ENCODE measurements at places on chromosomes 7 and 10. TPM values are rescaled to one million over a fixed set of nuclear protein-coding genes. Genes with fewer than 3 reads are reported as not detected.

DNA sequence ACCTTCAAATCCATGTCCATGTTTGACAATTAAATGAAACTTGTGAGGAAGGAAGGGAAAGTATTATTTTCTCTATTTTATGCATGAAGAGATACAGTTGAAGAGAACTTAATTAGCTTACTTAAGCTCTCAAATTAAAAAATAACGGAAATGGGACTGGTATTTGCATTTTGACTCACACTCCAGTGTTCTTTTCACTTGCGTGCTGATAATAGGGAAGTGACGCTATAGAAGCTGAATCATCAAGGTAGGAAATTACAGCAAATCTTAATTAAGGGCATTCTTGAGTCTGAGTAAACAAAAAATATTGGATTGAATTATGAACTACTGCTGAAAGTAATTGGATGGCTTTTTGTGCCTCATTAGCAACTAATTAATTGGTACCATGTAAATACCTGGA lies 44.0 kb upstream of the NPVF start:
- H3K27ac ChIP-seq: no peak overlapping the region
- no peak overlapping the region for H3K4me3 ChIP-seq
- DNase-seq: no peak
- no peaks in the 10 kb centered on the region for H3K4me1 ChIP-seq
- no peaks in the 10 kb centered on the region for H3K36me3 ChIP-seq

DNA sequence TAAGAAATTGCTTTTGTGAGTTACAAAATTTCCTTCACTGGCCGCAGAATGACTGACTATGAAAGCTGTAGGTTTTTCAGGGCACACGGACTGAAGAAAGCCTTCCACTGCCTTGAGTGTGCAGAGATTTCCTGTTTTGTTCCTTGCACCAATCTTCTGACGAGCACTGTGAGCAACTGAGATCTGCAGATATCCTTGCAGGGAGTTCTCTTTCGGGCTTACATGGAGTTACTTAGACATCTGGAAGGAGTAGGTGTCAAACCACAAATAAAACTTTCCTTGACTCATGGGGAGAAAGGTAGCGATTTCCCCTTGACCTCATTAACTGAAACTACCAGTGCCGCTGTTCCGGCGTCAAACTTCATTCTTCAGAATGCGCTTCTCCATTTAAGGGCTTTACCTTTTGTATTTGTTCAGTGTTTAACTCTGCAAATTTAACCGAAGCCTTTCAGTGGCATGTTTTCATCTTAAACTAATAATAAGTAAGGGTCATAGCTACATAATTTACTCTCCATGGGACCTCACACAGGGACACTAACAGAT lies 1175.3 kb downstream of the GATA3 start:
- H3K27ac ChIP-seq: no peak overlapping the region
- H3K4me1 ChIP-seq: no peaks in the 10 kb centered on the region
- peaks cover 37% of the 10 kb centered on the region for H3K27me3 ChIP-seq
- H3K36me3 ChIP-seq: no peaks in the 10 kb centered on the region
- H3K4me3 ChIP-seq: no peak overlapping the region

DNA sequence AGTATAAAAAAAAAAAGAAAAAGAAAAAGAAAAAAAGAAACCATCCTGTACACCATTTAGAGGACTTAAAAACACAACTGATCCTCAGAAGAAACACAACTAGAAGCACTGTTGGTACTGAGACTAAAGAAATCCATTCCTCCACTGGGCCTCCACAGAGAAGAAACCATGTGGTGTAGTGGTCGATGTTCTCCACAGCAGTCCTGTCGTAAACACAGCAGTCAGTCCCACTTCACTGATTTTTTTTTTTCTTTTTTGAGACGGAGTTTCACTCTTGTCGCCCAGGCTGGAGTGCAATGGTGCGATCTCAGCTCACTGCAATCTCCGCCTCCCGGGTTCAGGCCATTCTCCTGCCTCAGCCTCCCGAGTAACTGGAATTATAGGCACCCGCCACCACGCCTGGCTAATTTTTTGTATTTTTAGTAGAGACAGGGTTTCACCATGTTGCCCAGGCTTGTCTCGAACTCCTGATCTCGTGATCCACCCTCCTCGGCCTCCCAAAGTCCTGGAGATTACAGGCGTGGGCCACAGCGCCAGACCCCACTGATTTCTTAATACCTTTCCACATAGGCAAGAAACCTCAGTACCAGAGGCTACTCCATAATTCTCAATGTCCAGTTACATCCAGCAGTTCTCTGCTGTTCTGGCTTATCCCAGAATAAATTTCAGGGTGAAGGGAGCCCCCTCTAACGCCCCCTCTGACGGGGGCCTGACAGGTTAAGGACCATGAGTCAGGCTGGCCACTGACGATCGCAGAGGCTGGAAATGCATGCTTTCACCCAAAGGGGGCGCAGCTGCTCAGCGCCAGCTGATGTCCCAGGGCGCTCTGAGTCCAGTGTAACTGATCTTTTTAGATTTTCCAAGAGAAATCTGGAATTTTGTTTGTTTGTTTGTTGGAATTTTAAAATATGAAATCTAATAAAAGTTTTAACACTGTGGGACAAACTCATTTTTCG lies 24.8 kb upstream of the FFAR4 start:
- no peak overlapping the region for H3K27ac ChIP-seq
- no peak overlapping the region for H3K4me3 ChIP-seq
- no peaks in the 10 kb centered on the region for H3K36me3 ChIP-seq
- H3K27me3 ChIP-seq: peaks cover 25% of the 10 kb centered on the region
- H3K4me1 ChIP-seq: peaks cover 2% of the 10 kb centered on the region

Gene INMT
- not detected for polyA plus RNA-seq

GRCh38 chr10:122564980-122565379 lies 4.4 kb downstream of the DMBT1 start:
- DNase-seq: no peak
- H3K4me3 ChIP-seq: no peak overlapping the region
- no peaks in the 10 kb centered on the region for H3K36me3 ChIP-seq
- H3K27ac ChIP-seq: no peak overlapping the region
- H3K4me1 ChIP-seq: no peaks in the 10 kb centered on the region

Measured in naive B cell (primary cell).